A549 treated with Hydrocortisone at 1 μM for 4 hours (cell line): ENCODE measurements at places on chromosomes 11 and 22. TPM values are rescaled to one million over a fixed set of nuclear protein-coding genes. Genes with fewer than 3 reads are reported as not detected.

The SLC25A17 gene
- total RNA-seq: 21.4 to 25.6 TPM (median 23.7 TPM) in 5 replicates

The MYEOV gene
- 119 to 123 TPM (median 122 TPM) in 5 replicates for total RNA-seq

The PVALB gene
- not detected in 5 replicates for total RNA-seq

The TSSK2 gene
- not detected in 5 replicates for total RNA-seq

The RTN4RL2 gene
- total RNA-seq: 49.3 to 87.5 TPM (median 82.4 TPM) in 5 replicates

The P2RY6 gene
- total RNA-seq: 4.1 to 8.1 TPM (median 6.4 TPM) in 5 replicates

The OR4A16 gene
- not detected in 5 replicates for total RNA-seq

The ARHGAP8 gene
- total RNA-seq: 1.1 to 3.0 TPM (median 2.1 TPM) in 5 replicates

The CHCHD10 gene
- 67.1 to 200 TPM (median 191 TPM) in 5 replicates for total RNA-seq

The SCUBE1 gene
- 0.09 to 0.36 TPM (median 0.13 TPM) in 5 replicates for total RNA-seq

The KCNE3 gene
- not detected in 5 replicates for total RNA-seq

The MEI1 gene
- 0.25 TPM in 1 of 5 replicates, not detected in the others for total RNA-seq

The PLEKHA7 gene
- 46.8 to 60.2 TPM (median 57.2 TPM) in 5 replicates for total RNA-seq

The WEE1 gene
- 18.0 to 24.2 TPM (median 19.2 TPM) in 5 replicates for total RNA-seq

The PRDM11 gene
- total RNA-seq: 5.9 to 8.2 TPM (median 7.2 TPM) in 5 replicates

The PIH1D2 gene
- 0.62 to 1.0 TPM (median 0.73 TPM) in 5 replicates for total RNA-seq

The ELMOD1 gene
- total RNA-seq: 0.05 to 0.26 TPM (median 0.20 TPM) in 5 replicates

The FAM180B gene
- not detected in 5 replicates for total RNA-seq

The PRG3 gene
- total RNA-seq: not detected in 5 replicates

The FAM76B gene
- total RNA-seq: 6.6 to 10.0 TPM (median 8.2 TPM) in 5 replicates

The TPH1 gene
- 0.03 to 0.15 TPM (median 0.05 TPM) in 4 of 5 replicates, not detected in the other for total RNA-seq

The LIF gene
- total RNA-seq: 28.2 to 31.6 TPM (median 30.1 TPM) in 5 replicates

The SPTBN2 gene
- total RNA-seq: 11.2 to 15.1 TPM (median 11.4 TPM) in 5 replicates

The CCDC87 gene
- total RNA-seq: 0.40 to 0.64 TPM (median 0.52 TPM) in 5 replicates

The SEZ6L gene
- not detected in 5 replicates for total RNA-seq

The CNTF gene
- 0.92 to 1.5 TPM (median 1.3 TPM) in 5 replicates for total RNA-seq

The FGF3 gene
- total RNA-seq: not detected in 5 replicates

The MRE11 gene
- 12.3 to 20.2 TPM (median 13.5 TPM) in 5 replicates for total RNA-seq

The ANO9 gene
- total RNA-seq: 0.75 to 1.4 TPM (median 0.89 TPM) in 5 replicates

The MMP12 gene
- total RNA-seq: 0.06 to 0.14 TPM (median 0.08 TPM) in 3 of 5 replicates, not detected in the others

The P4HA3 gene
- 39.0 to 62.7 TPM (median 53.8 TPM) in 5 replicates for total RNA-seq

The GAB4 gene
- not detected in 5 replicates for total RNA-seq

The TH gene
- 0.07 to 0.20 TPM in 2 of 5 replicates, not detected in the others for total RNA-seq

The OR6A2 gene
- not detected in 5 replicates for total RNA-seq

The CCDC81 gene
- total RNA-seq: 0.15 to 0.24 TPM (median 0.18 TPM) in 5 replicates

The TSPAN32 gene
- not detected in 5 replicates for total RNA-seq

The APOL1 gene
- 14.9 to 22.3 TPM (median 17.2 TPM) in 5 replicates for total RNA-seq

The MS4A15 gene
- 0.07 TPM in 1 of 5 replicates, not detected in the others for total RNA-seq

The DHCR7 gene
- 46.5 to 49.9 TPM (median 48.4 TPM) in 5 replicates for total RNA-seq

The ZC3H12C gene
- 6.9 to 10.9 TPM (median 9.6 TPM) in 5 replicates for total RNA-seq

The F2 gene
- total RNA-seq: 1.7 to 3.3 TPM (median 2.3 TPM) in 5 replicates

The SAA4 gene
- total RNA-seq: not detected in 5 replicates

The GGT1 gene
- 94.2 to 106 TPM (median 96.3 TPM) in 5 replicates for total RNA-seq
